ENCODE measurements at places on chromosomes 7 and 10. TPM values are rescaled to one million over a fixed set of nuclear protein-coding genes. Genes with fewer than 3 reads are reported as not detected.

The CABCOCO1 gene
- total RNA-seq = 0.95 TPM

The NRG3 gene
- total RNA-seq = 0.42 TPM

The TACR2 gene
- total RNA-seq = not detected

The CREB5 gene
- total RNA-seq = 4.6 TPM

The HOXA6 gene
- total RNA-seq = not detected

The AMPH gene
- 0.32 TPM for total RNA-seq

The MBL2 gene
- total RNA-seq = not detected

The GPR15LG gene
- not detected for total RNA-seq

The ACTR3C gene
- total RNA-seq = 1.5 TPM

The HECW1 gene
- total RNA-seq = 0.39 TPM

- peak; percentile 51 for DNase-seq
Measured at GRCh38 chr10:86523348-86523747, 1.8 kb upstream of the WAPL start.

DNA sequence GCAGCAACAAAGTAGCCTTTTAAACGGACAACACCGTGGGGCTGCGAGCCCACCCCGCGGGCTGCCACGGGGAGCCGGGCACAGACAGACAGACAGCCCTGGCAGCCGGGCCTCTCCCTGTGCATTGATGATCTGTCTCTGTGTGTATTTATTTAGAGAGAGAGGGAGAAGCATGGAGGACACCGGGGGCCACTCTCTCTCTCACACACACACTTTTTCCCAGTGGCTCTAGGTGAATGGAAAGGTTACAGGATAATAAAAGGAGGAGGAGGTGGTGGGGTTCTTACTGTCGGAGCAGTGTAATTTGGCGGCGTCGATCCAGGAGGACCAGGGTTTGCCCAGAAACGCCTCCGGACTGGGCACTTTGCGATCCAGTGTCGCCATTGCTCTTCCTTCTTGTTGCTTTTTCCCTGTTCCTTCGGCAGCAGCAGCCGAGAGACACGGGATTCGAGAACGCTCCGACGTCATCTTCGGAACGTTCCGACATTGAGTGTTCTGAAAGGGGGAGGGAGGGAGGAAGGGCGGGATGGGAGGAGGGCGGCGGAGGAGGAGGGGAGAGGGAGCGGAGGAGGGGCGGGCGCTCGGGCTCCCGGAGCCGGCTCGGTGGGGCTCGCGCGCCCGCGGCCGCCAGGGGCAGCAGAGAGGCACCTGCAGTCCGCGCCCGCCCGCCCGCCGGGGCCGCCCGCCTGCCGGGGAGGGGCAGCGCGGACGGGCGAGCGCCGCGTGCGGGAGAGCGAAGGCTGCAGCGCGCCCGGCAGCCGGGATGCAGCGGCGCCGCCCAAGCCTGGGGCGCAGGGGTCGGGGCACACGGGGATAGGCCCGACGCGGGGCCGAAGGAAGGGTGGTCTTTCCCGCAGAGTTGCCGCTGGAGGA lies at the start of gene ATXN7L1:
ATXN7L1 (minus strand) TSS at position 509 of the 873 bp plus-strand sequence; CDS start at position 468, 41 bp downstream.
- peak; percentile 98 for DNase-seq

- DNase-seq = no peak
Measured at GRCh38 chr10:98848361-98848760, 387.3 kb downstream of the HPSE2 start.

DNA sequence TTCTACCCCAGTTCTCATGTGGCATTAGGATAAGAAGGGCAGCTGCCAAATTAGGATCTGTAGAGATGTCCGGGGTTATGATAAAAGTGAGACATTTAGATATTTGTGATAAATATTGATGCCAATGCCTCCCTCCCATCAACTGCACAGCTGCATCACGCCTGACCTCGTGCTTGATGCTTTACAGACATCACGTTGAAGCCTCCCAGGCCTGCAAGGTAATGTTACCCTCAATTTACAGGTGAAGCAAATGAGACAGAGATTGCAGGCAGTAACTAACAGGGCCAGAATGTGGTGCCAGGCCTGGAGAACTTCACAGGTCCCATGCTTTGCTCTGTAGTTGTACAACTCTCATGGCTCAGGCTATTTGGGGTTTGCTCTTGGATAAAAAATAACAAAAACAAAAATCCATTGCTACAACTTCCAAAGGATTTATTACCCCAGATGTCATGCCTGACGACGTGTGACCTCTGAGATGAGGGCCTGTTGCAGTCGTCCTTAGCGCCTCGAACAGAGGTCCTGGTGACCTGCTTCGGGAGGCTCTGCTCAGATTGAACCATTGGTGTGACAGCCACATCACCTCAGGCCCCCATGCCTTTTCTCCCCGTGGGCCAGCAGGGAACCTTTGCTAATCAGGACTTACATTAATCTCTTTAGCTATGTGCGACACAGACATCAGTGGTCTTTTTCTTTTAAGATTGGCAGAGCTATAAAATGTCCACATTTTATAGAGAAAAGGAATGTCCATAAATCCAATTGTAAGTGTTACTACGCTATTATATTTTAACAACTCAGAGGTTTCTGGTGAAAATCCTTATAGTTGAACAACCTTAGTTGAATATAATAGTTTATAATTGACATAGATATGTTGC lies 169.3 kb downstream of the ADAM12 start:
- no peak for DNase-seq

DNA sequence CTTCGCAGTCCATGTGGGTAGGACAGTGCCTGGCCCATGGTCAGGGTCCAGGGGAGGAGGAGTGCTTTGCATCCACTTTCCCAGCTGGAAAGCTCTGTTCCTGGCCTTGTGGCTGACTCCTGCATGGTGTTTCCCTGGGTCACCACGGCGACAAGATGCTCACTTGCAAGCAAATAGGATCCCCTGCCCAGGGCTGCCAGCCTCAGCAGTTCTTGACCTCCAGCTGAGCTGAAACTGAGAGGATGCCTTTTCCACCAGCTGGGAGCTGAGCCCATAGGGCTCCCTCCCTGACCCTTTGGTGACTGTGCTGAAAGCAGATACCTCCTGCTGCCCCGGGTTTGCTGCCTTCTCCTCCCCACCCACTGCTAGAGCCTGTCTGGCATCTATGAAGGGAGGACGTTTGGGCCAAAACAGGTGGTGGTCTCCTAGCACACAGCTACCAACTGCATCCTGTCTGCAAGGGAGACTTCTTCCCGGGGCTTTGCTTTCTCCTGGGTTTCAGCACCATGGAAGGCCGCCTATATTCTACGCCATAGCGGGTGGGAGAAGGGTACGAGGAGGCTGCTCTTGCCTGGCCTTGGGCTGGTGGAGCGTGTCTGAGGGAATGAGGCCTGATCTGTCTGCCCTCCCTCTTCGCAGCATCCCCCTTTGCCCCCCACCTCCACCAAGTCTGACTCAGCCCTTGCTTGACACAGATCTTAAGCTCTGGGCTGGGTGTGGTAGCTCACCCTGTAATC lies 34.4 kb downstream of the UBTD1 start:
- DNase-seq = peak; percentile 32

DNA sequence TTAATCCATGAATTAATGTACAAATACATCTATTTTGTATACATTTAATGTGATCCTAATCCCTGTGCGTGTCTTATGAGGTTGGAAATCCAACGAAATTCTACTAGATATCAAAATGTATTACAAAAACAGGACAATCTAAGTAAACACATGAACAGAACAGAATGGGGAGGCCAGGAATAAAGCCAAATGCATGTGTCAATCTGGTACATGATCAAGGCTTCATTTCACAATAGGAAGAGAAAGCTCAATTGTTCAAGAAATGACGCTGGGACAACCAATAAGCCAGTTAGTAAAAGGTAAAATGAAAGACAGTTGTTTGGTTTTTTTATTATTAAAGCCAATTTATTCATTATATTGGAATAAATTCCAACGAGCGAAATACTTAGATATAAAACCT lies 83.0 kb downstream of the COL13A1 start:
- peak; percentile 32 for DNase-seq

- no peak for DNase-seq
Measured at GRCh38 chr10:127962205-127962604, 55.3 kb downstream of the PTPRE start.

DNA sequence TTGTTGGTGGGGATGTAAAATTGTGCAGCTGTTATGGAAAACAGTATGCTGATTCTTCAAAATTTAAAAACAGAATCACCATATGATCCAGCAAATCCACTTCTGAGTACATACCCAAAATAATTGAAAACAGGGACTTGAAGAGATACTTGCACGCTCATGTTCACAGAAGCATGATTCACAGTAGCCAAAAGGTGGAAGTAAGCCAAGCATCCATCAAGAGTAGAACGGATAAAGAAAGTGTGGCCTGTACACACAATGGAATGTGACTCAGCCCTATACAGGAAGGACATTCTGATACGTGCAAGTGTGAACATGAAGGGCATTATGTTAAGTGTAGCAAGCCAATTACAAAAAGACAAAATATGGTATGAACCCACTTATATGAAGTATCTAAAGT lies 696.7 kb upstream of the CELF2 start:
- no peak for DNase-seq

- no peak for DNase-seq
Measured at GRCh38 chr7:55314967-55315366, 50.2 kb upstream of the LANCL2 start.

GRCh38 chr10:43444323-43444722 lies 7.4 kb downstream of the ZNF487 start:
- DNase-seq = no peak

DNA sequence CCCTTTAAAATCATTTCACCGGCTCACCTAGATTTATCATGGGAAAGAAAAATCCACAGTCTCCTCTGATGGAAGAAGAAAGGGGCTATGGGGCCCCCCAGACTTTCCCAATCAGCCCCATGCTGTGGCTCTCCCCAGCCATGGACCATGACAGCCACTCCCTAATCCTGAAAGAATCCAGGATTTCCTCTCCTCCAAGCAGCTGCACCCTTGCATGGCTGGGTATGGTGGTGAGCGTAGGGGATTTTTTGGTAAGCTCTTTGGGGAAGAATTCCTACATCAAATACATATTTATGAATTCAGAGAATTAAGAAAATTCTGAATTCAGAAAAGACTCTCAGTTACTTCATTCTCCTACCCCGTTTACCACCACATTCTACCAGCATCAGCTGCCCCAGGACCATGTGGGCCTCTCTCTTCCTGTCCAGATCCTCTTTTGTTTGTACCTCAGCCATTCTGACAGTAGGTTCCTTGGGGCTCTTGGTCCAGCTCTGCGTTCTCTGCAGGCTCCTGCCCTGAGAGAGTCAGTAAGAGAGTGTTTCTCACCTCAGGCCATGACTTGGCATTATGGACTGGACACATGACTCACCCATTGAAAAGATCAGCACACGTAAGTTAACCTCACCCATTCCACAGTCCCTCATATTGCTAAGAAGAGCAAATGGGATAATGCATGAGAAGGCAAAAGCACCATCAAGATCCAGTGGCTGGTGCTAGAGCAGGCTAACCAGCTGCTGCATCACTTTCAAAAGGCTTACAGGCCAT lies 337.8 kb downstream of the ELMO1 start:
- no peak for DNase-seq
